ENCODE measurements at places on chromosomes 5 and 9.

DNA sequence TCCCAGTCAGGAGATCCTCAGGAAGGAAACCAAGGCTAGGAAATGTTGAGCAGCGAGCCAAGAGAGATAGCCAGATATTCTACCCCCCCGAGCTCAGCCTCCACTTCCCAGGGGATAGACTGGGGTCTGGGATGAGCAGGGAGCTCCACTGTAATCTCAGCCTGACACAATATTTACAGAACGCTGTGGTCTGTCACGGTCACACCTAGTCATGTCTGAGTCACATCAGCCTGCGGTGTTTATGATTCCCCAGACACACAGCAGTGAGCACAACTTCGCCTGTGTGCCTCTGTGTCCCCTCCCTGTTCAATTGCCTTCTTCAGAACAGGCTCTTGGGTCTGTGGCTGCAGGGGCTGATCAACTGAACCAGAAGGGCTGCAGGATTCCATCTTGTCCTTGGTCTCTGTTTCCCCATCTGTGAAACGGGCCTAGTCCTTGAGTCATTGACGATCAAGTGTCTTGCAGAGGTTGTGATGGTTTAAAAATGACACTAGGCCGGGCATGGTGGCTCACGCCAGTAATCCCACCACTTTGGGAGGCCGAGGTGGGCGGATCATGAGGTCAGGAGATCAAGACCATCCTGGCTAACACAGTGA is 8.6 kb upstream of the PRRX2 start:
- DNase-seq = peak; percentile 58

GRCh38 chr5:144142824-144143162 is 27.7 kb downstream of the YIPF5 start:
- no peak for DNase-seq

- no peak for DNase-seq
Observed at GRCh38 chr9:93300175-93300572, 116.2 kb downstream of the WNK2 start.

DNA sequence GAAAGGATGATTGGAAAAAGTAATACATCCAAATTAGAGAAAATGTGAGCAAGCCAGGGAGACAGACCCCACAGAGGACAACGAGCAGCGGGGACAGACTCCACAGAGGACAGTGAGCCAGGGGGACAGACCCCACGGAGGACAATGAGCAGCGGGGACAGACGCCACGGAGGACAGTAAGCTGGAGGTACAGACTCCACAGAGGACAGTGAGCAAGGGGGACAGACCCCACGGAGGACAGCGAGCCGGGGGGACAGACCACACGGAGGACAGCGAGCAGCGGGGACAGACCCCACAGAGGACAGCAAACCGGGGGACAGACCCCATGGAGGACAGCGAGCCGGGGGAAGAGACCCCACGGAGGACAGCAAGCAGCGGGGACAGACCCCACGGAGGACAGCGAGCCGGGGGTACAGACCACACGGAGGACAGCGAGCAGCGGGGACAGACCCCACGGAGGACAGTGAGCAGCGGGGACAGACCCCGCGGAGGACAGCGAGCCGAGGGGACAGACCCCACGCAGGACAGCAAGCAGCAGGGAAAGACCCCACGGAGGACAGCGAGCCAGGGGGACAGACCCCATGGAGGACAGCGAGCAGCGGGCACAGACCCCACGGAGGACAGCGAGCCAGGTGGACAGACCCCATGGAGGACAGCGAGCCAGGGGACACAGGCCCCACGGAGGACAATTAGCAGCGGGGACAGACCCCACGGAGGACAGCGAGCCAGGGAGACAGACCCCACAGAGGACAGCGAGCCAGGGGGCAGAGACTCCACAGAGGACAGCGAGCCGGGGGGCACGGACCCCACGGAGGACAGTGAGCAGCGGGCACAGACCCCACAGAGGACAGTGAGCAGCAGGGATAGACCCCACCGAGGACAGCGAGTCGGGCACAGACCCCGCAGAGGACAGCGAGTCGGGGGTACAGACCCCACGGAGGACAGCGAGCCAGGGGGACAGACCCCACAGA is 1.9 kb upstream of the ZDHHC11 start:
- no peak for DNase-seq

- DNase-seq = no peak
Observed at GRCh38 chr9:132192728-132193127, 30.9 kb downstream of the NTNG2 start.

DNA sequence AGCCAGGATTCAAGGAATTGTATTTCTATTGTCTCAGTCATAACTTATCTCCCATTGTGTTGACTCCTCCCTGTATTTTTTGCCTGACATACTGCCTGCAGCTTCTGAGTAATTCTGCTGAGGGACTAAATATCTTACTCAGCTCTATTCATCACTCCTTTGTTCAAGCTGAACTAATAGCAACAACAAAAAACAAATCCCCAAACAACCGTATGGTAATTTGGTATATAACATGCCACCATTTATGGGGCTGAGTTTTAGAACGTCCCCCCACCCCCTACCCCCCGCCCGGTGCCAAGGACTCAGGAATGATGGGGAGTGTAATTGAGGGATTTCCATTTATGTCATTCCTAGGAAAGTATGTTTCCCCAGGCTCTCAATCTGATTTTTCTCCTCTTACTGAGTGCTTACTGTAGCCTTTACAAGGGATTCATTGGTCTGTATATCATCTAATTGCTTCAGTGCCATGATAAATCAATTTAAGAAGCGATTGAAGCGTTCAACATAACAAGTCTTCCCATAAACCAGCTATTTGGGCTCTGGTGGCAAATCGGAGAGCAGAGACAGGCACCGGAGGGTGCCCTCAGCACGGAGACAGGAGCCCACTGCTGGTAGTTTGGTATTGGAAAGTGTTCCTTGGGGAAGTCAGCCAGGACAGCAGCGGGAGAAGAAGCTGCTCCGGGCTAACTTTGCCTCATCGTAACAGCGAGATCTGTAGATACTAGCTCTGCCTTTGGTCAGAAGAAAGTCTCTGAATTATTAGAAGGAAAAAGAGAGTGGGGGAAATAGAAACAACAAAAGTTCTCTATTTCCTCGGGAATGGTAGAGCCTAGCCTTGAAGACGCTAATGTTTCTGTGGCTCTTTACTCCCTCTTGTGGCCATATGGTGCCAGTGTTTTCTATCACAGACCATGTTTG is 40.7 kb upstream of the HSD17B4 start:
- peak; percentile 77 for DNase-seq

DNA sequence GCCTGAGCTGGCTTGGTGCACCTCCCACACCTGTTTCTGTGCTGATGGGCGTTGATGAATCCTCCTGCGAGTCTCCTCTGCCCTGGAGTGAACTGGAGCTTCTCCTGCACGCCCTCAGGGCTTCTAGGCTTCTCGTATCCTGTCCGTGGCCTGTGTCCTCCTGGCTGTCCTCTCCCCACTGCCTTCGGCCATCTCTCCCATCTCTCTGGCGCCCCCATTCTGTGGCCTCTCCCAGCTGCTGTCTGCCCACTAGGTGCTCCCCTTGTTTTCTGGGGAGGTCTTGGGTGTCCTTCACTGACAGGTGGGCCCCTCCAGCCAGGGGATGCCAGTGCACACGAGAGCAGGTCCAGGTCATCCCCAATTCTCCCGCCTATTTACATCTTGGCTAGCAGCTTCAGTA is 28.8 kb downstream of the AHRR start:
- no peak for DNase-seq

- DNase-seq = no peak
Observed at GRCh38 chr5:76855961-76856360, 6.1 kb downstream of the S100Z start.

DNA sequence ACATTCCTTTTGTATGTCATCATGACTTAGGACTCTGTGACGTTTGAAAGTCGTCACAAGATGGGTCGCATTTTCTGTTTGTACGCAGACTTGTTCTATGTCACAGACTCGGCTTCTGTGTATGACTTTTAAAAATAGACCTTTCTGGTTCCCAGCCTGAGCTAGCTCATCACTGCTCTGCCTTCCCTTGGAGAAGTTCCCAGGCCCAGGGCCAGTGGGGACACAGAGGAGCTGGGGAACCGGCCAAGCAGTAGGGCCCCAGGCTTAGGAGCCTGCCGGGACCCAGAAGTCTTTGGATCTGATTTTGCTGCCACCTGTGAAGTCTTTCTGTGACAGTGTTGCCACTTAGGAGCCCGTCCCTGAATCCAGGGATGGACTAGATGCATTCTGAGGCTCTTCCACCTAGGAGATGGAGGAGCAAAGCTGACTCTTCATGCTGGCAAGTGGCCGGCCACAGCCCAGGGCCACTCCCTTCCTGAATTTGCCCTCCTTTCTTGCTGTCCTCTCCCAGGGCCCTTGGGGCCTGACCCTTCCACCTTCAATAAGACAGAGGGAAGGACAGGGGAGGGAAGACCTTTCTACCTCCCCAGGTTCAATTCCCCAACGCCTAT is 18.1 kb upstream of the UBE2QL1 start:
- no peak for DNase-seq

GRCh38 chr9:3528451-3528850 is 2.6 kb upstream of the RFX3 start:
- DNase-seq = no peak

DNA sequence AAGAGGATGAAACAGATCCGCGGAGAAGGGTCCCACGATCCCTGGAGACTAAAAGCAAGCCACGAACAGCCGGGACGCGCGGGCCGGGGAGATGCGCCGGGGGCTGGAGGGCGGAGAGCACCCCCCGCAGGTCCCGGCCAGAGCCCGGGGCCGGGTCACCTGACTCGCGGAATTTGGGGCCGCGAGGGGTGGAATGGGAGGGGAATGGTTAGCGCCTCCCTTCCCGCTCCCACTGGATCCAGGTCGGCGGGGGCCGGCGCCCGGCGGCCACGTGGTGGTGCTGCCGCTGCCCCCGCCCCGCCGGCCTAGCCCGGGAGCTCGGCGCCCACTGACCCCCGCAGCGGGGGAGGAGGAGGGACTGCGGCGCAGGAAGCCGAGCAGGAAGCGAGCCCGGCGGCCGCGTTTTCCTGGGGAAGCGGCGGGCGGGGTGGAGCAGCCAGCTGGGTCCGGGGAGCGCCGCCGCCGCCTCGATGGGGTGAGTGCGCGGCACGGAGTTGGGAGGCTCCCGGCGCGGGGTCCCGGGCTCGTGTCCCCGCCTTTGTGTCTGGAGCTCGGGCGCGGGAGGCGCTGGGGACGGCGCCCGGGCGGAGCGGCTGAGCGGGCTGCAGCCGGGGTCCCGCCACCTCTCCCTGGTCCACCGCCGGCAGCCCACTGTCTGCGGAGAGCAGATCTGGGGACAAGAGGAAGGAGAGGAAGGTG is at the start of gene RAI14:
Gene RAI14, plus strand, starts transcription at position 328 of the 699 bp plus-strand sequence. CDS start 30,592 bp downstream, outside the sequence.
- peak; percentile 89 for DNase-seq

DNA sequence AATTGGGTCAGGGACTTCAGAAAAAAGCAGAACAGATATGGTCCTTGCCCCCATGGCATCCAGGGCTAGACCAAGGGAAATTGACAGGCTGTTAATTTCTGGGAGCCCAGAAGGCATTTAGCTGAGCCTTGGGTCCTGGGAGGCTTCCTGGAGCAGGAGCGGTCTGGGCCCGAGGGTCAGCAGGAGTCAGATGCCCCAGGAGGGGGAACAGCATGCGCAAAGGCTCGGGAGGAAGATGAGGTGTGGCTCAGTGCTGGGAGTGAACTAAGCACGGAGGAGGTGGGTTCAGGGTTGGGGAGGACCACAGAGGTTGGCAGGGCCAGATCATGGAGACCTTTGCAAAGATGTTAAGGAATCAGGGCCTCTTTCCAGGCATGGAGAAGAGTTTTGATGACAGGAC is 48.2 kb upstream of the NEURL1B start:
- no peak for DNase-seq

DNA sequence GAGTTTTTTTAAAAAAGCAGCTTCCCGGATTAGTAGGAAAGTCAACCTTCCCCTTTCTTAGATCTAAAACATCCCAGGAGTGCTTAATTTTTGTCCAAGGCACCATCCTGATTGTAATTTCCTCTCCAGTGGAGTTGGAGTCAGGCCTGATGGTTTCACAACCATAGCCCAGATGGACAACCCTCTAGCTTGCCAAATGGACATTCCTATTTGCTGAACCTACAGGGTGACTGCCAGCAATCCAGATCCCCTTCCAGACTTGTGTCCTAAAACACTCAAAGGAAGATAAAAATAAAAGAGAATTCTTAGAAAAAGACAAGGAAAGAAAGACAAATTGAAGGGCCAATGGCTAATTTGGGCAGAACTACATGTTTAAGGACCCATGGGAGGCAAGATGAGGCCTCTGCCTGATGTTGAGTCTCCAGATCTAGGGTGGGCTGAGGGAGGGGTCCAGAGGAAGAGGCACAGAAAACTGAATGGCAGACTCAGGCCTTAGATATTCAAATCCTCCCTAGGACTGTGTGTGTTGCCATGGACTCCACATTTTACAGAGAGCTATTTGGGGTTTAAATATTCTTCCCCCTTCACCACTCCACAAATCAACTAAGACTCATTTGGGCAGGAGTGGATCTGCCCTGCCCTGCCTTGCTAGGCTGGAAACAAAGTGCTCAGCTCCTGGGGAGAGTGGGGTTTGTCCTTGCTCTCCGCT is 38.5 kb upstream of the SLC44A1 start:
- DNase-seq = peak; percentile 93

DNA sequence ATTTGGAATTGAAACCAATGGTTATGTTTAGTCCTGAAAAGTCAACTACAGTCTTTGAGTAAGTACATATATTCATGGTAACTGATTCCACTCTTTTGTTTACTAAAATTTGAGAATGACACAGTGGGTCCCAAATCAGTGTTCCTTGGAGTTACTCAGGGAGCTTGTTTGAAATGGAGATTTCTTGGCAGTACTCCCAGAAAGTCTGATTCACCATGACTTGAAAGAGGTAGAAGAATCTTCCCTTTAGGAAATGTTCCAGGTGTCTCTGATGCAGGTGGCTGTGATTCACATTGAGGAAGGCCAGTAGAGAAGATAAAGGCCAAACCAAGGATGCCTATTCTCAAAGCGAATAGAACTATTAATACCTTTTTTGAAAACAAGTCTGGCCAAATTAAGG is 1078.3 kb downstream of the CDH12 start:
- DNase-seq = peak; percentile 23

DNA sequence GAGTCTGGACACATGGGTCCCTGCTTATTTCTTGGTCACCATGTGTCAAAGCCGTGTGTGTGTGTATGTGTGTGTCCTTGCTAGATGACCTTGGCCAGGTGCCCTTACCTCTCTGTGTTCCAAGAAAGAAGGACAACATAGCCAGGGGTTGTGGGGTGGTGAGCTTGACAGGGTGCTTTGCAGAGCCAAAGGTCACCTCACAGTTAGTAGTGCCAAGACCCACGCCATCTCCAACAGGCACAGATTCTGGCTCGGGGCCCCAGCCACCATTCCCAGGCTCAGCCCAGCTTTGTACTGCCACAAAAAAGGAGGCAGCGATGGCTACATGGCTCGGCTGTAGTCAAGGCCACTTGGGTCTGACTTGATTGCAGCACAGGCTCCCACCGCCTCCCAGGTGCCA is 39.5 kb downstream of the CXXC5 start:
- DNase-seq = no peak

GRCh38 chr9:16335788-16336580 is 534.5 kb downstream of the BNC2 start:
- peak; percentile 98 for DNase-seq

DNA sequence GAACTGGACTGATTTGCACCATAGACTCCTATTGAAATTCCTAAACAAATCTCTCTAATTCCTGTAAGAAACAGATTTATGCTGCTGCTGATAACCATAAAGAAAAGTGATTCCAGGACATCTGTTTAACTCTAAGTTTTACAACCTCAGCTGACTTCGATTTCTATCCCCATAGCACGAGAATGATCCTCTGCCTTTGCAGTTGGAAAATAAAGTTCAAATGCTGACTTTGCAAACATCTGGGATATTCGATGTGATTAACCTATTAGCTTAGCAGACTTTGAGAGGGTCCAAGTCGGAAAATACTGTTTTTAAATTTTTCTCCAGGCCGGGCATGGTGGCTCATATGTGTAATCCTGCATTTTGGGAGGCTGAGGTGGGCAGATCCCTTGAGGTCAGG is 247.3 kb downstream of the PSAT1 start:
- no peak for DNase-seq

GRCh38 chr5:112479418-112479817 is 60.3 kb upstream of the EPB41L4A start:
- peak; percentile 27 for DNase-seq
